ENCODE measurements at places on chromosomes 4 and X.

DNA sequence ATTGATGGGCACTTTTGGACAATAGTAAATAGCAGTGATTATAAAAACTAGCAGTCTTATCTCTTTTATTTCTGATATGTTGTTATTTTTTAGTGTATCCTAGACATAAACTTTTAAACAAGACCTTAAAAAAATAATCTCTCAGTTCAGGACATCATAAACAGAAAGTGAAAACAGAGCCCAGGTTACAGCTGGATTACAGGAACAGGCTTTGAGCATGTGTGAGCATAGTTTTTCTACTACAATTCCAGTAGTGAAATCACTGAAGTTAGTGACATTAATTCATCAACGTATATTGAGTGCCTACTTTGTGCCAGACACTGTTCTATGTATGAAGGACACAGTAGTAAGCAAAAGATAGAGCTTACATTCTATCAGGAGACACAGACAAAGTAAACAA, 16.9 kb downstream of the TRIM75 start:
- no peak for DNase-seq

DNA sequence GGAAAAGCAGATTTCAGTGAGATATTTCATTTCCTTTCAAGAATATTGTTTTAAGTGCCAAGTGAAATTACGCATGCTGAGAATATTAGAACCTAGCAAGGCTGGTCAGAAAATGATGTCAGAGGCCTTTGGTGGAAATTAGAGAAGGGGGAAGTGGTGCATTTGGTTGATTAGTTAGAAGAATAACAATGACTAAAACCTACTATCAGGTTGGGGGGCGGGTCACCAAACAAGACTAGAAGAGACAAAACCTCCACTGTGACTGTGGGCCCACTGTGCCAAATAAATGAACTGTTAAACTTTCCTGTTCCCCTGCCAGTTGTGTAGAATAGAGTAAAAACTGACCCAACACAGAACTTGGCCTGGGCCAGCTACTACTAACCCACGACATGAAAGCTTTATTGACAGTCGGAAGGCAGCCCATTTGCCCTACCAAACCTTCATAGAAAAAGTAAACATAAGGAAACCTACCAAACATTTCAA, 2.9 kb downstream of the RAPGEF2 start:
- DNase-seq: peak; percentile 39

DNA sequence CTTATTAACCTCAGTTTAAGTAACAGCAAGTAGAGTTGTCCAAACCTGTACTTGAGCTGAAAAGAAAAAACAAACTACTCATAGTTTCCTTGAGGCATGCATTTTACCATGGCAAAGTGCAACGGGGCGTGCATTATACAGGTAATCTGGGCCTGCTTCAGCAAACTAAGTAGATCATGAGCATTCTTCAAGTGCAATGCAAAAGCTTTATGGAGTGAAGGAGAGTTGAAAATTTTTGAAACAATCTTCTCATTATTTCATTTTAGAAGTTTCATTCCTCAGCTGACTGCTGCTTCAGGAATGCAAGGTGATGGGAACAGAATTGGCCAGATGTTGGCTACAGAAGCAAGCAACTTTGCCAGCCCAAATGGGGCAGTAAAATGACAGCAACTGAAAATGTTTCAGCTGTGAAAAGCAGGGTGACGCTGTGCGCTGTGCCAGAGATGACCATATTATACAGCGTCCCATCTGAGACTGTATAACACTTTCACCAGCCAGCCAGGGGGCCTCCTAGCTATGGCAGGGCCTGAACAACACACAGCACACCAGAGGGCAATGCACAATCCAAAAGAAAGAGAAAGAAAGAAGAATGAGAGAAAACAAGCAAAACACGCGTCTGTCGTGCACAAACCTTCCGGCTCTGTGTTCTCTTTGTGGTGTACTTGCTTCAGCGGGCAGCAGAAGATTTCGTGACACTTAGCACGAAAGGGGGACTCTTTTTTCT, 145.5 kb upstream of the FGF13 start:
- no peak for DNase-seq

GRCh38 chr4:48030470-48030869, 13.9 kb downstream of the NIPAL1 start:
- no peak for DNase-seq

DNA sequence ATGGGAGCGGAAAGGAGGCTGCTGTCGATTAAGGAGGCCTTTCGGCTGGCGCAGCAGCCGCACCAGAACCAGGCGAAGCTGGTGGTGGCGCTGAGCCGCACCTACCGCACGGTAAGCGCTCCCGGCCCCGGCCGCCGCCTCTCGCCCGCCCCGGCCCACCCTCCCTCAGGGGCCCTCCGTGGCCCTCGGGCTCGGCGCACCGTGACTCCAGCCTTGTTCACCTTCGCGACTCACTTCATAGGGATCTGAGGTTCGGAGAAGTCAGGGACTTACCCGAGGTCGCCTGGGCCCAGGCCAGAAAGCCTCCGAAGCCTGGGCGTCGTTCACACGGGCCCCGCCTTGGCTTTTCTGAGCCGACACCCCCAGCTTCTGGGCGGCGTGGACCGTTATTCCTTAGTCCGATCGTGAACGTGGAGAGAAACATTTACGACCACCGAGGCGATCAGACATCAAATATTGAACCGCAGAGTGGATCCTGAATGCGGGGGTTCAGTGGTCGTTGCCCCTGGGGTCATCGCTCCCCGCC, 362 bp downstream of the NCAPG start:
- no peak for DNase-seq

- no peak for DNase-seq
Measured at GRCh38 chr4:109959195-109959594, 46.5 kb downstream of the EGF start.
